ENCODE measurements at places on chromosomes 7 and 10. TPM values are rescaled to one million over a fixed set of nuclear protein-coding genes. Genes with fewer than 3 reads are reported as not detected.

UCN3 gene
- total RNA-seq: not detected

NKX6-2 gene
- total RNA-seq: not detected

NDUFB2 gene
- total RNA-seq: 44.9 TPM

SLC18A3 gene
- not detected for total RNA-seq

ZNF107 gene
- total RNA-seq: 1.0 TPM

INHBA gene
- total RNA-seq: 4.1 TPM

ASB10 gene
- not detected for total RNA-seq

INSIG1 gene
- 353 TPM for total RNA-seq

SLC26A3 gene
- not detected for total RNA-seq

HOXA9 gene
- under 0.01 TPM for total RNA-seq

TRPV5 gene
- total RNA-seq: not detected

NKX2-3 gene
- not detected for total RNA-seq

RET gene
- total RNA-seq: 0.77 TPM

TPK1 gene
- total RNA-seq: 4.1 TPM

SCD gene
- total RNA-seq: 367 TPM

HSPA12A gene
- 9.5 TPM for total RNA-seq

CTAGE8 gene
- 0.83 TPM for total RNA-seq

MUC3A gene
- not detected for total RNA-seq

CDC14C gene
- total RNA-seq: 0.17 TPM

ZFYVE27 gene
- 16.9 TPM for total RNA-seq

CFAP69 gene
- total RNA-seq: 6.2 TPM

EPDR1 gene
- 43.4 TPM for total RNA-seq

EBF3 gene
- under 0.01 TPM for total RNA-seq

POLR2J gene
- 37.2 TPM for total RNA-seq

NPC1L1 gene
- total RNA-seq: under 0.01 TPM

ASAH2 gene
- total RNA-seq: 0.51 TPM

CALHM1 gene
- total RNA-seq: not detected

OR2A5 gene
- total RNA-seq: not detected

SPDYE1 gene
- total RNA-seq: under 0.01 TPM

ASIC3 gene
- 0.17 TPM for total RNA-seq

OPN4 gene
- not detected for total RNA-seq

NUDT13 gene
- total RNA-seq: 2.1 TPM

MGAM2 gene
- not detected for total RNA-seq

ZDHHC6 gene
- 28.0 TPM for total RNA-seq

PALD1 gene
- total RNA-seq: 0.33 TPM

LBX1 gene
- under 0.01 TPM for total RNA-seq

CTTNBP2 gene
- total RNA-seq: 4.4 TPM

UNCX gene
- total RNA-seq: not detected

LOXL4 gene
- total RNA-seq: 52.6 TPM

MSS51 gene
- 1.5 TPM for total RNA-seq

Data from fibroblast of lung (primary cell).